Stimulated activated CD8-positive, alpha-beta memory T cell treated with anti-CD3 and anti-CD28 coated beads, Interleukin-4, amount 100 ng/mL, for 48 hours (primary cell): ENCODE measurements at places on chromosomes 3 and 15.

- no peak for DNase-seq
These were observed 56.8 kb upstream of the PEX5L start for GRCh38 chr3:180093535-180093934.

- DNase-seq = no peak
These were observed 159.5 kb downstream of the SQOR start for GRCh38 chr15:45794304-45794703.

- DNase-seq = no peak
These were observed 21.2 kb upstream of the SIAH2 start for GRCh38 chr3:150783920-150784746.

DNA sequence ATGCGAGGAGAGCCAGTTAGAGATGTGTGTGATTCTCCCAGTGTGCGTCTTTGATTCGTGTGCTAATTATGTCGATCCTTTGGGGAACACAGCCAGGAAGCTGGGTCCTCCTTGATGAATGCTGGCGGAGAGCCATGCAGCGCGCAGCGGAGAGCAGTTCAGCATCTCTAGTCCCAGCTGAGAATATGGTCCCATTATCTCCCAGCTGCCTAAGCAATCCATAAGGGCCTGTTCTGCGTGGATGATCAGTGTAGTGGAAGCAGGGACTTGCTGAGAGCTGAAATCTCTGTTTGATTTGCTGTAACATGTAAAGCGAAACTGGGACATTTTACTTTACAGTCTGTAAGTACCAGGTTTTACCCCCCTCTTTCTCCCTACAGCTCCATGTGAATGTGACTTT, 412.7 kb downstream of the CNTN4 start:
- DNase-seq = no peak

DNA sequence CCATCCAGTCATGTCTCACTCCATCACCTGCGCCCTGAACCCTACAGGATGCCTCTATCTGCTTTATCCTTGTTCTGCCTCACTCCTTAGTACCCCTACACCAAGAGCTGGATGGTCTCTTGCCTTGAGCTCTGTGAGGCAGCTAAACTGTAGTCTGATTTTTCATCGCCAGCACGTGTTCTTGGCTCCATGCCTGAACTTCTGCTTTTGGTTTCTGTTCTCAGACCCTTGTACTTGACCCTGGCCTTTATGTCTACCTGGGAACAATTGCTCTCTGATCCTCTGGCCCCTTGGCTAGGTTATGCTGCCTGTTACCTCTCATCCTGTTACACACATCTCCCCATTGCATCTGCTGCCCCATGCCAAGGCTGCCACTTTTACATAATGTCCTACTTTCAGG, 318.0 kb upstream of the LMCD1 start:
- DNase-seq = no peak

GRCh38 chr3:1832395-1832794, 266.3 kb upstream of the CNTN4 start:
- no peak for DNase-seq

- no peak for DNase-seq
These were observed 59.6 kb upstream of the GLCE start for GRCh38 chr15:69100821-69101220.

GRCh38 chr3:53079147-53079546, 33.3 kb upstream of the SFMBT1 start:
- no peak for DNase-seq

DNA sequence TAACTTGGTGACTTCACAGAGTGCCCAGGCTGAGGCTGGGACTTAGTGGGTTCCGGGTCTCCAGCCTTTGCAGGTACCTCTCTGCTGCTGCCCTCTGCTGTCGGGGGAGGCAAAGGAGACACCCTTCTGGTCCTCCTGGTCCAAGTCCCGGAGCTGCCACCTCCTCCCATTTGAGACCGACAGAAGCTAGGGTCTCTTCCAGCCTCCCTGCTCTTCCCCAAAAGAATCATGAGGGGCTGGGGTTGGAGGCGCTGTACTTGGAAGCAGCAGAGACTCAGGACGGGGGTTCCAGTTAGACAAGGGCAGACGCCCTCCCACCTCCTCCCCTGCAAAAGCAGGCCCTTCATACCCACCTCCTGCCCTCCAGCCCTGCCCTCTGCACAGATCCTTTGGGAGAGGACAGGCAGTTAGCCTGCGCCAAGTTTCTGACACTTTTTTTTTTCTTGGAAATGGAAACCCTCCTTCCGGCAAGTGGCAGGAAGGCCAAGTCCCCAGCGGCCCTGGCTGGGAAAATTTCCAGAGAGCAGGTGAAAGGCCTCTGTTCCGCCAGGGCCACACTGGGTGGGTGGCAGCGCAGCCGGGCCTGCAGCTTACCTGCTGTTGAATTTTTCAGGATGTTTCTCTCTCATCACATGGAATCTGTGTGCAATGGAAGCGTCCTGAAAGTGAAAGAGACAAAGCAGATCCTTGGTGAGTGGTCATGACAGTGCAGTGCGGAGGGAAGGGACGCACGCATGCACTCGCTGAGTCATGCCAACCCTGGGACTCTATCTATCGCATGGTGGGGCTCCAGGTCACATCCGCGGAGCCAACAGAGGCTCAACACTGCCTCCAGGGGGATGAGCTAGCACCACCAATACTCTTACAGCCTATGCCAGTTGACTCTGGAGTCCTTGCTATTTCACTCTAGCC, 119.9 kb downstream of the DGKG start:
- DNase-seq = peak; percentile 74

- no peak for DNase-seq
These were observed 9.2 kb downstream of the SKIC8 start for GRCh38 chr15:78290222-78290621.

DNA sequence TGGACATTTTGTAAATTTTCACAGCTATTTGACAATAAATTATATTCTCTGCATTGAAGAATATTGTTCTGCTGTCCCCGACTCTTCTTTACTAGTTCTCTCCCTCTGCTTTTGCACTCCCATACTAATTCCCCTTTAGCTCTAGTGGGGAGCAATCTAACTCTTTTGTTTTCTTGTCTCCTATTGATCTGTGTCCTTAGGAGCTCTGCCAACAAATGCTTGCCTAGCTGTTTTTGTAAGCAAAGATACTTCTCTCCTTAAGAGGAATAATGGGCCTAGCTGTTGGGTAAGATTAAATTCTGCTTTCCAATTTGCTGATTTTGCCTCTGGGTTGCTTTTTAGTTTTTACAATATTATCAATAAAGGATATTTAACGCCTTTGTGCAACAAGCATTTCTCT, 17.7 kb downstream of the ADAMTSL3 start:
- DNase-seq = no peak

DNA sequence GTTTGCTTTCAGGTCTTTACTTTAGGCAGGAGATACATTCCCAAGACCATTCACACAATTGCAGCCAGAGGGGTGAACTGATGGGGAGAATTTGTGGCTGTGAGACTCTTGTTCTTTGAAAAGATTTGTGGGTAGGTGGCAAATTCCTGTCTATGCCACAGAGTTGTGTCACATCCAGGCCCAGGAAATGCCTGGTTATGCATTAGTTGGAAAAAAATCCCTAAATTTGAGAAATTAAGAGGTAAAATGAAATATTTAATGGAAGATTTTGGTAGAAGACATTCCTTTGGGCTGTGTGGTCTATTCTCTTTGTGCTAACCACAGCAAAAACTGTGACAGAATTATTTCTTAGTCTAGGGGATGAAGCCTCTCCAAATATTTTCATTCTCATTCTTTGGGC, 28.8 kb downstream of the SAMMSON start:
- no peak for DNase-seq

GRCh38 chr15:55969582-55969981, 23.8 kb downstream of the NEDD4 start:
- DNase-seq = no peak

- DNase-seq = peak; percentile 73
These were observed 5.1 kb upstream of the DNAH1 start for GRCh38 chr3:52310861-52311575.

DNA sequence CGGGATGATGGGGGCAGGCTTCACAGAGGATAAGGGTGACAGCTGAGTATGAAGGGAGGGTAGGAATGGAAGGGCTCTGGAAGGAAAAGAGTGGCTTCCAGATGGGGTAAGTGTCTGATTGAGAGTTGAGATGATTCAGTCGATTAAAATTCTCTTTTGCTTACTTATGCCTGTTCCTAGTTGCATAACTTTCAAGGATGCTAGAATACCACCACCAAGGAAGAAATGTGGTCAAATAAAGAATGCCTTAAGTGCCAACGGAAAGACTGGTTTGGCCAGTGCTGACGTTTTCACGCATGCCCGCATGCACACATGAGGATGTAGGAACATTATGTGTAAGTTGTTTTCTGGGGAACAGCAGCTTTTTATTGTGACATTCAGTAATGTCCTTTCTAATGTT, 263.4 kb upstream of the WNT5A start:
- DNase-seq = no peak

GRCh38 chr15:75452364-75452864, 924 bp upstream of the SIN3A start:
- peak; percentile 82 for DNase-seq

GRCh38 chr3:171330938-171331337, 129.3 kb downstream of the TNIK start:
- DNase-seq = no peak

GRCh38 chr3:31924610-31925270, 56.3 kb downstream of the OSBPL10 start:
- DNase-seq = no peak

DNA sequence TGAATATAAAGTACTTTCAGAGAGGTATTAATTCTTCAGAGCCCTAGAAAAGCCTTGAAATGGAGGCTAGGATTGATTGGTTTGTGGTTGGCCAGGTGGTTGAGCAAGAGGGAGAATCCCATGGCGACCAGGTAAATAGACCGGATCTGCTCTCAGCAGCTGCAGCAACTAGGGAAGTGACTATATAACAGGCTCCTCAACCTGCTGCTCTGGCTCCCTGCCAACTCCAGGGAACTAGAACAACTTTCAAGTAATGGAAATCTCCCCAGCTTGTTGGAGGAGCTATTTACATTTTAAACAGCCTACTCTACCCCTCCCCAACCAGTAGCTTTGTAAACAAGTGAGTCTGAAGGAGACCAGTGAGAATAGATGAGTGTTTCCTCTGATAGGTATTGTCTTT, 121.8 kb upstream of the CADM2 start:
- no peak for DNase-seq

DNA sequence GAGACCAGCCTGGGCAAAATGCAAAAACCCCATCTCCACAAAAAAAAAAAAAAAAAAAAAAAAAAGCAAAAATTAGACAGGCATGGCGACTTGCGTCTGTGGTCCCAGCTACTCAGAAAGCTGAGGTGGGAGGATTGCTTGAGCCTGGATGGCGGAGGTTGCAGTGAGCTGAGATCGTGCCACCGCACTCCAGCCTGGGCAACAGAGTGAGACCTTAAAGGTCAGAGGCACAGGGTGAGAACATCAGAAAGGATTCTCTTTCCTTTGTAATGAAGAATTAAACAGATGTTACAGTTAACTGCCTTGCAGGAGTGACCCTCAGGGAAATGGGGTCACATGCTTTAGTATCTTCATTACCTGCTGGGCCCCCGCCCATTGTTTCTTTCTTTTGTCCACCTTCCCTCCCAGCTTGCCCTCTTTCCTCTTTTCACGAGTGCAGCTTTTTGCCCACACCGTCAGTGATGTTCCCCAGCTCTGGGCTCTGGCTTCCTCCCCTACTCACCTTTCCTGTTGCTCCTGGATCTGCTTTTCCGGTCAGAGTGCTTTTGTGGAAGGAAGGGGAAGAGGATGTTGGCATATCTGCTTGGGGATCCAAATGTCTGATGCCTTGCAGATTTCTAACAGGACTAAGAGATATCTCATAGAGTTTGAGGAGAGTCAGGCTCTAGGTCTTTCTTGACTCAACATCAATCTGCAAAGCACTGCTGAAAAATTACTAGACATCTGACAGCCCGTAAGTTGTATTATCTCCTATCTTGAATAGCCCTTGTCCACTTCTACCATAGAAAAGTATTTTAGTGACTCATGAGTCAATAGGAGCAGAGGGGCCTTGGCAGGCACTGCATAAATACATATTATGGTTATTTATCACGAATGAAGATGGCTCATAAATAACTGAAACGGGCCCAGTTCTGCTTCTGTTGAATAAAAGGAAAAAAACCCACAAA, 35.6 kb upstream of the NDUFB4 start:
- no peak for DNase-seq

GRCh38 chr3:29247088-29247745, 33.7 kb upstream of the RBMS3 start:
- no peak for DNase-seq

DNA sequence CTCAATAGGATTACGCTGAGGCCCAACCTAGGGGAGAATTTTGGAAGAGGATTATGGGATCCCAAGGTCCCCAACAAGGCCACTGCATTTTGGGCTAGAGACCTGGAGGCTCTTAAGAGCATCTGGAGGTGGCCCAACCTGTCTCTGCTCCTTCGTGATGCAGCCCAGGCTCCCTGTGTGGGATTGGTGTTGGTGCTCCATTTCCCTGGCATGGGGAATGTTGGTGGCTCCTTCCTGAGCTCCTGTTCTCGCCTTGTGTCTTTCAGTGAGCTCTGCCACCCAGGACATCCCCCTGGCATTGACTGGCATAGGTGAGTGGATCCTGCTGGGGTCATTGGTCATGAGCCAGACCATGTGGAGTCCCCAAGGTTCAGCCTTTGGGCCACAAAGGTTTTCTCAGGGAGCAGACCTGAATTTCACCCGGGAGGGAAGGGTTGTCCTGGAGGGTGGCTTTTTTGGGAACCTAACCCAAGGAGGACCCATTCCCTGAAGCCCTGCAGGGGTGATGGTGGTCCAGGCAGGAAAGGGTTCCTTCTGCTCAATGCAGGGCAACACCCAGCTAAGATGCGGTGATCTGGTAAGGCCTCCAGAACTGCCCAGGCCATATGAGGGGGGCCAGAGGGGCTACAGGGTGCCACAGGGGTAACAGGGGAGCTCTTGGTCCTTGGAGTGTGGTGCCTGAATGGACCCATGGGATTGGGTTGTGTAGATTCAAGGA, 202.5 kb downstream of the UBE3A start:
- DNase-seq = no peak

GRCh38 chr3:57943525-57944495, 64.4 kb upstream of the FLNB start:
- no peak for DNase-seq

DNA sequence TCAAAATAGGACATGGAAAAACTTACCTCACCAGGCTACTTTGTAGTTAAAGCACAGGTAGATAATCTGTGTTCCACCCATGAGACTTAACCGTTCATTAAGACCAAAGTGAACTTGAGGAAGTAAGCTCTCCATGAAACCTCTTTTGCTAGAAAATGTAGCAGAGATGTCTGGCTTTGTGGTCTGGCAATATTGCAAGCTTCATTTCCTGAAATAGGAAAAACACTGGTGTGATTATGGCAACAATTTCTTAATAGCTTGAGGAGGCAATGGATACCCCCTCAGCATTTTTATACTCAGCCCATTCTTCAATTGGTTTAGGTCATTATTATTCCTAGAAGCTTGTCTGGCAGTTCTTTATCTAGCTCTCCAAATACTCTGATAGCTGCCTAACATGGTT, 957.3 kb downstream of the IGSF11 start:
- no peak for DNase-seq
